ENCODE measurements at places on chromosomes 5 and 9.

GRCh38 chr9:2154731-2155130, 139.6 kb downstream of the SMARCA2 start:
- no peak for DNase-seq

DNA sequence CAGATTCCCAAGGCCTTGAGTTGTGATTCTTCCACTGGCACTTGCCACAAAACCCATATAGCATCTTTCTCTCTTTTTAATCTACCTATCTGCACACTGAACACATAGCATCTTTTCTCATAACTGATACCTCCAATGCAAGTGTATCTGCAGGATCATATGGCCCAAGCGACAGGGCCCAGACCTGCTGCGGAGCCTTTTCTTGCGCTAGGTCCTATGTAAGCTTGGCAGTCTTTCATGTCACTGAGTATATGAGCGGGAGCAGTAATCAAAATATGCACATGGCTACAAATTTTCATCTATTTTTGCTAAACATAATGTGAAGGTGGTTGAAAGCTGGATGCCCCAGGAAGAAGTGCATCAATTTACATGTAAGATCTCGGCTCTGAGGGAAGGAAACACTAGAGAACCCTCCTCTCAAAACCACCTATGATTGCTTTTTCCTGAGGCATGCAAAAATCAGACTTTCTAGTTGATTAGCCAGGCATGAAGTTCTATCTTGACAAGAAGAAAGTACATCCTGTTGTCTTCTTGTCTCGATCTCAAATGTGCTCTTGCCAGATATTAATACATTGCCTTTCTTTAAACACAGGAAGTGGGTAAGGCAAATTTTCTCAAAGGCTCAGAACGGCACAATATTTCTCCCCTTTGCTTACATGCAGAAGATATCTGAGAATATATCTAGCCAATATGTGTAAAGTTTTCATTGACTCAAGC, 26.9 kb upstream of the CEMIP2 start:
- DNase-seq, result no peak

GRCh38 chr9:1771094-1771789, 243.9 kb upstream of the SMARCA2 start:
- no peak for DNase-seq

DNA sequence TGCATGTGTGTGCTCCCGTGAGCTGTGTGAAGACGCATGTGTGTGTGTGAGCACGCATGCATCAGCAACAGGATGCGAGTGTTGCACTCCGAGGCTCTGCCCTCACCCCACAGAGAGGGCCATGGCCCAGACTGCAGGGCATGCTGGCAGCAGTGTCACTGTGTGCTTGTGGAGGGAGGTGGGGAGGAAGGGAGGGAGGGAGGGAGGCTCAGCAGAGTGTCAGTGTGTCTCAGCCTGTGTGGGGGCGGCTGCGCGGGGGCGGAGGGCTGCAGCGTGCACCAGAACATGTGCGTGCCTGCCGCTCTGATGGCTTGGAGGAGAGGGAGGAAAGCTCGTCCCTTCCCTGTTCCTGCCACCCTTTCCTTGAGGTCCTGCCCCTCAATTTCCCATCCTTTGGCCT, 5.3 kb downstream of the CAMK2A start:
- no peak for DNase-seq

Data from activated T-helper 1 cell treated with anti-CD3 and anti-CD28 coated beads, Interleukin-2, amount 50 U/mL, for 16 hours (primary cell).